Stimulated activated CD4-positive, alpha-beta T cell treated with anti-CD3 and anti-CD28 coated beads, Interleukin-4, amount 100 ng/mL, for 48 hours (primary cell): ENCODE measurements at places on chromosomes 4 and X.

DNA sequence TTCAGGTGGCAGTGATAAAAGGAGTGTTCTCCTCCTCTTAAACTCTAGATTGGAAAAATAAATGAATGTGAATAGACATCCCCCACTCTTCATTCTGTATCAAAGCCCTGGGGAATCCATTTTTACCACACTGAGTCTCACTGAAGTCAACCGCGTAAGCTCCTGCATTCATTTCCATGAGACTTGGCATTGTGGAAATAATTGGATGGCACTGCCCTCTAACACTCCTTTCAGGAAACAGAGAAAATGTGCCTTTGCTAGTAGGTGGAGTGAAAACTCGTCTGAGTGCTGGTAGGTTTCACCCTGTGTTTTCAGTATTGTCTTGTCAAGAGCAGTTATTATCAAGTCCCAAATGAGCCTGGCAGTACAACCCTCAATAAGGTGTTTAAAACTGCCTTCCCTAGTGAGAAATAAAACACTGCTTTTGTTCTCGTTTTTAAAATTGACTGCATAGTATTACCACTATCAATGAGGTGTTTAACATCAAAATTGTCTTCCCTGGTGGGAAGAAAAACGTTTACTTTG, 9.7 kb upstream of the CDKN2AIP start:
- no peak for DNase-seq

DNA sequence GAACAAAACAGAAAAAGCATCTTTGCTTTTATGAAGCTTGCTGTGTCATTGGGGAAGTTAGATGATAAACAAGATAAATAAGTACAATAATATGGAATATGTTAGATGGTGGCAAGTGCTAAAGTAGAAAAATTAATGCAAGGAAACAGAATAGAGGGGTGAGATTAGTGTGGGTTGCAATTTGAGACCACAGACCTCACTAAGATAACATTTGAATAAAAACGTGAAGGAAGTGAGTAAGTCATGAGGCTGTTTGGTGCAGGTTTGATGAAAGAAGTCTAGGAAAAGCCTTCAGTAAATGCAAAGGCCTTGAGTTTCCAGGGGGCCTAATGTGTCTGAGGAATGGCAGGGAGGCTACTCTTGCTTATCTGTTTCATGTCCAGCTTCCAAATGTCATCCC, 102.5 kb downstream of the CFAP299 start:
- no peak for DNase-seq

GRCh38 chr4:34280131-34280530, 1964.2 kb downstream of the ARAP2 start:
- DNase-seq: no peak

DNA sequence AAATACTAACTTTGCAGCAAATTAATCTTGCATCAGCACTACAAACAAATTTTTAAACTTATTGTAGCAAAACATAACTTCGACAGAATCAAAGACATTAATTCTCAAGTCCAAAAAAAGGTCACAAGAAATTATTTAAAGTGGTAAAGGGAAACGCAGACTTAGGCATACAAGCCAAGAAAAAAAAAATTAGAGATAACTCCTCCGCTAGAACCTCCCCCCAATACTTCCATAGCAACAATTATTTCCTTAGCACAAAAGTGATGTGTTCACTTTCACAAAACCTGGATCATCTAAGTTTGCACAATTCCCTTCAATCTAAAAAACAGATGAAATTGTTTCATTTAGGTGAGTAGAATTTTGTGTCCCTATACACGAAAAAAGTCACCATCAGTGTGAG, 1.1 kb downstream of the LRBA start:
- no peak for DNase-seq

DNA sequence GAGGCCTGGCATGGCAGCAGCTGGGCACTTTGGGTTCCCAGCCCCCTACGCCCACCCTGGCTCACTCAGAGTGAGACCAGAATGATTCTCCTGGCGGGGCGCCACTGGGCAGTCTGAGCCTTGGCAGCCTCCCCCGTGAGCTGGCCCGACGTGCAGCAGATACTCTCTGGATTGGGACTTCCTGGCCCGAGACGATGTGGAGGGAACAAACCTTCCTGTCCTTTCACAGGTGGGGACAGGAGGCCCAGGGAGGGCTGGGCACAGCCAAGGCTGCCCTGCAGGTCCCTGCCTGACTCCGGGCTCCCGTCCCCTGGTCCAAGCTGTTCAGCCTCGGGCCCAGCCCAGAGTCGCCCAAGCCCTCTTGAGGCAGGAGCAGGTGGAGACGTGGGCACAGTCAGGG, 17.9 kb upstream of the ADD1 start:
- DNase-seq: no peak

GRCh38 chrX:135740681-135741149, 27.3 kb downstream of the CT45A1 start:
- DNase-seq: peak; percentile 73

- DNase-seq: no peak
These were observed 71.9 kb downstream of the ATG4A start for GRCh38 chrX:108163333-108164082.

DNA sequence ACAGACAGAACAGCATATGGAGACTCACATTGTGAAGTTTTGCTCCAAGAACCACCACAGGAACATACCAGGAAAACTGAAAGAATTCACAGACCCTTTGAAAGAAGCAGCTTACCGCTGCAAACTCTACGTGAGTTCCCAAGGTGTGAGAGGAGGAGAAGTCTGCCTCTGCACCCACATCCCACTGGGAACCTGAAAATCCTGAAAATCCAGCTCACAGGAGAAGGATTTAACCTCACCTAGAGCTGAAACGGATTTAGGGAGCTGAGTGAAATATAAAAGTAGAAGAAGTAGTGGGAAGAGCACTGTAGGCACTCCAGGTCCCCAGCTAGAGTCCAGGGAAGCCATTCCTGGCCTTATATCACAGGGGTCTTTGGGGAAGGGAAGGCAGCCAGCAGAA, 80.0 kb downstream of the FHIP1A start:
- DNase-seq: no peak
